ENCODE measurements at places on chromosomes 7 and 10.
A peak's percentile ranks its signal among the peaks of the same experiment; 100 is the strongest.

DNA sequence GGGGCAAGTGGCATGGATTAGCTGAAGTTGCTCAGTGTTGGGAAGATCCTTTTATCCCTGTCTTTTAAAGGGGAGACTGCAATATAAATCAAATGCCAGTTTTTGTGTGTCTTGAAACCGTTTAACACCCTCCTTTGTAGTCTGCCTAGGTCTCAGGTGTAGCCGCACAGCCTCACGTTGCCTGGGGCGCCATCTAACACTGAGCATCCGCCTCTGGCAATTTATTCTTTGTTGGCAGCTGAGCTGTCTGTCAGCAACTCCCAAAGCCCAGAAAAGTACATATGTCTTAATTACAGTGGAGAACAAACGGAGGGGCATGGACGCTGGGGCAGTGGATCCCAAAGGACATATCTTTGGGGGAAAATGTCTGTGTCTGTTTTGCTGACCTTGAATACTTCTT is 254.7 kb downstream of the STK31 start:
- no peak for DNase-seq

DNA sequence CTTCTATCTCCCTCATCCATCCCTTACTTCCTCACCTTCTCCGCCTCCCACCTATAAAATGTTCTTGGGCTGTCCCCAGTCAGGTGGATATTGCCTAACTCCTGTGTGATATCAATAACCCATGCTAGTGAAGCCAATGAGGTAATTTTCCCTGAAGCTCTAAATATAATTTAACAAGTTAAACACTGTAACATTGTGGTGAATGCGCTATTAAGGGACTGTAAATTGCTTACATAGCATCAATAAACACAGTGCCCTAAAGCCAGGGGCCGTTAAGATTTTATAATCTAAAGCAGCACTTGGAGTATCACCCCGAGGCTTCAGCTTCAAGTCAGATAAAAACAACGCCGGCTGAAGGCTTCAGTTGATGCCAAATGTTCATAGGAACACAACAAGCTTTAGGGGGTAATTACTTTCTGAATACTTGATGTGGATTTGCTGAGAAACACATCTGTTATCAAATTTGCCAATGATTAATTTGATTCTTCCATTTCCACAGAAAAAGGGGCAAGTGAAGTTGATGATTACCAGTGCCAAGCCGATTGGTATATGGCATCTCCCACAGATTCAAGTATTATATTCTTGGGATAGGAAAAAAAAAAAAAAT is 138.4 kb downstream of the CREB5 start:
- no peak for DNase-seq

GRCh38 chr7:54109501-54109900 is 432.7 kb upstream of the VSTM2A start:
- no peak for DNase-seq

GRCh38 chr10:5165738-5166137 is 19.2 kb downstream of the AKR1C8 start:
- DNase-seq: peak; percentile 0

DNA sequence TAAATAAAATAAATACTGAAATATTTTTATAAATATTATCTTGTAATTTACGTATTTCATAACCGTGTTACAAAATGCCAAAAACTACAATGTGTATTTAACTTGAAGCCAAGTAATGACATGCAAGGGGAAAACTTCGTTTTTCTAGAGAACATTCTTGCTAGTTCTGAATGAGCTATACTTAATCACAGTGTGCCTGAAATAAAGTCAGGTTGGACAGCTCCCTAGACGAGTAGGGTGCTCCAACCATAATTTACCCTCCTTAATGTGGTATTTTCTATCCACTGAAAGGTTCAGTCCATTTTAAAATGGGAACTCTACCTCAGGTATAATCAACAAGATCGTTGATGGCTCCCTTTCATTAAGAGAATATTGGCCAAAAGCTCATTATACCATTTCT is 194.5 kb upstream of the AHR start:
- no peak for DNase-seq

DNA sequence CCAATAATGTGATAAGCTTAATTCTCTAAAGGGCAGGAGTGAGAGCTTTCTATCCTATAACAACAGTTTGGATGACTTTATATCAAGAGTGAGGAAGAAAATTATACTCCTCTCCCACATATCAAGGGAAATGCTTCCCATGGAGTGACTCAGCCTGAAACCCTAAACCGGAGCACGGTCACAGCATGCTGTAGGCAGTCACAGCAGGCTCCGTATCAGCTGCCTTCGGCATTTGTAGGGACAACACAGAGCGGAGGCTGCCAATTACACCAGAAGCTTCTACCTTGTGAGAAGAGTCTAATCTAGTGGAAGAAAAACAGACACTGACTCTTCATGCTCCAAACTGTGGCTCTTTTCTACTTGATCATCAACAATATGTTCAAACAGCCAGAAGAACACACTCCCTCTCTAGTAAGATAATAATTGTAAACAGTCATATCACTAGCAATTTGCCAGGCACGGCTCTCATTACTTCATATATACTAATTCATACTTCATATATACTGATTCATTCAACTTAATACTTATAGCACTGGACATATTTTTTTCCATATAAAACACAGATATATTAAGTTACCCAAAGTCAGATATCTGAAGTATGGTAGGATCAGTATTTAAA is 65.9 kb downstream of the DGKB start:
- peak; percentile 83 for DNase-seq

- DNase-seq: no peak
These were observed 379.7 kb upstream of the AUTS2 start for GRCh38 chr7:69218576-69218975.

DNA sequence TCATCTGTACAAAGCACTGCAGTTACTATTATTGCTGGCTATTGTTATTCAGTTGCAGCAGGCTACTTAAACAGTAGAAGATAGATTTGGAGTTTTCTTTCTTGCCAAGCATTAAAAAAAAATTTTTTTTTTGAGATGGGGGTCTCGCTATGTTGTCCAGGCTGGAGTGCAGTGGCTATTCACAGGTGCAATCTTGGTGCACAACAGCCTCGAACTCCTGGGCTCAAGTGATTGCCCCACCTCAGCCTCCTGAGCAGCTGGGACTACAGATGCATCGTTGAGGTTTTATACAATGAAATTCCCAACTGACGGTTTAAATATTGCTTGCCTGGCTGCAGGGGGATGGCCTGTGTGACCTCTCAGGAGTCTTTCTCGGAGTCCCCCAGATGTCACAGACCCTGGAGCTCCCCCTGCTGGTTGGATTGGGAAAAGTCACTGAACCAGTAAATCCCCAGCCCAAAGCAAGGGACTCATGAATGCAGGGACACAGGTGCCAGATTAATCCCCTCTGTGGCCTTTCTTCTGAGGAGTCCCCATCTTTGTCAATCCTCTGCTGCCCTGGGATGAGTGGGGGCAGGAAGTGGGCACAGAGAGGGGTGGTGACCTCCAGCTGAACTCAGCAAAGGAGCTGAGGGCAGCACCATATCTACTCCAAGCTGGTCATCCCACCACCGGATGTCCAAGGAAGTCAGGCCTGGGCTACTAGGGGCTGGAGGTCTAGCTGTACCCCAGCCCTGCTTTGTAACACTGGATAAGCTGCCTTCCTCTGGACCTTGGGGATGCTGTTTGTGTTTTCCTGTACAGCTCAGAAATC is 149.6 kb downstream of the C10orf105 start:
- DNase-seq: peak; percentile 24

DNA sequence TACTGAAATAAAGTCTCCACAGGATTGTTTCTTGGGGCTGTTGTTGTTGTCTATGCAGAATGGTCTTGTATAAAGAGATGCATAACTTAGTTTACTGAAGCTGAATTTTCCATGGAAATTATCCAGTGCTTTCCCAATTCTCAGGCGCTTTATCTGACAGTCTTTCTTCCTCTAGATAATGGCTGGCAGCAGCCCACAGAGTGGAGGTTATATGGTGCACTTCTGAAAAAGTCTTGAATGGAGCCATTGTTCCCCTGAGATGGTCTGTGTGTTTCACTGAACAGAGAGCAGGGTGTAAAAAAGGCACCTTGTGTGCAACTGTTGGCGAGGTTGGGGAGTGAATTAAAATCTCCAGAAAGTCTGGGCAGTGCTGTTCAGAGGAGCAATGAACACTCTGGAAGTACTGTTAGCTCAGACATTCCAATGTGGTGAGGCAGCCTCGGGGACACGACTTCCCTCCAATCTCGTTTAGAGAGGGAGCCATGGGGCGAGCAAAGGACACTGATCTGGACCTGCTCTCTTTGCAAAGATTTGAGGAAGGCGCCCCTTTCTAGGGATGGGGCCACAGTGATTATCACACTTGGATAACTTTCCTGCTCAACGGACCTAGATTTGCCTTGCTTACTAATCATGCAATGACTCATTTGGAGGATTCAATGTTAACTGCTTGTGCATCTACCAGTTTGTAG is 2.0 kb upstream of the PLCE1 start:
- peak; percentile 80 for DNase-seq

DNA sequence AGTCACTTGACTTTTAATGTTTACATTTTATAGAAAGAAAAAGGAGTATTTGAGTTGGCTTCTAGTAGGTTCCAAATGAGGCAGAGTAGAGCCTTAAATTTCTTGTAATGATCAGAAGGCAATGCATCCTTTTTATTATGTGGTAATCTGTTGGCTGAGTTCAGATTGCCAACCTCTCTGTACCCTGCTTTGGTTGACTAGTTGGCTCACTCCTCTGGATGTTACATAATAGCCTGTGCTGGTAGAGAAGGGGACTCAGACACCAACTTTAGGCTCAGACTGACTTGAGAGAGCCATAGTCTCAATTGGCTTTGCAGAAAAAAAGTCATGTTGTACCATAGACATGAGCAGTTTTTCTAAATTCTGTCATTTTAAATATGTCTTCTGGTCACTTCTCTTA is 46.8 kb upstream of the GLCCI1 start:
- no peak for DNase-seq

DNA sequence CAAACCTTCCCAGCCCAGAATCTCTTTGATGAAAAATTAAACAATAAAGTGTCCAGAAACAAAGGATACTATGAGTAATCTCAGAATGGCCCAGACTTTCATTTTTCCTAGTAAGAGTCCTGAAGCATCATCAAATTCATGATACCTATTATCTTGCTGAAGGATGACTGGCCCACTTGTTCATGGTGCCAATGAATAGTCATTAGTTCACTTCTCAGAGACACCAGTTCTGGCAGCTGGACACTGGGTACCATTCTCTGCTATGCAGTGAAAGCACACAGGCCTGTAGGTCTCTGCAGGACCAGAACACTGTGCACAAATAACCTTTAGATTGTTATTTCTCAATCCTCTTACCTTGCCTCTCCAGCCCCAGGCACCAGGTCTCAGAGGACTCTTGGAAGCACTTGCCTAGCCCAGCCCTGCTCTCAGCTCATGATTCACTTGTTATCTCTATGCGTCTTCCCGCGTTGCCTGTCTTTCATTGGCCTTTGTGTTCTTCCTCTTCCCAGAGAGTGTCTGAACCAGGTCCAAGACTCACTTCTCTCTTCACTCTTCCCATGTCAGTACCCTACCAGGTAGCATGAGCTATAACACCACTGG is 98.1 kb upstream of the AGBL3 start:
- no peak for DNase-seq

DNA sequence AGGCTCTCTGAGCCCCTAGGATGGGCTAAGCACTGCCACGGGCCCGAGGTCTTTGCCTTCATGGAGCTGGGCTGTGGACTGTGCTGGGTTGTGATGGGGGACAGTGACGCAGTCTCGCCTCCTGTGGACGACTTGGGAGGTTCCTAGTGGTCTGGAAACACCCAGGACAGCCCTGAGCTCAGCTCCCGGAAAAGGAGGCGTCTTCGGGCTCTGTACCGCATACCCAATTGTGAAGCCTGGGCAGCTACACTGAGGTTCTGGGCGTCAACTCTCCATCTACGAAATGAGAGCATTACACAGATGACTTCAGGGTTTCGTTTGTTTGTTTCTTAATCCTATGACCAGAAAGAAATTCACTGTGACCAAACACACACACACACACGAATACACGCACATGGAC is 79.6 kb upstream of the KAT6B start:
- DNase-seq: no peak

DNA sequence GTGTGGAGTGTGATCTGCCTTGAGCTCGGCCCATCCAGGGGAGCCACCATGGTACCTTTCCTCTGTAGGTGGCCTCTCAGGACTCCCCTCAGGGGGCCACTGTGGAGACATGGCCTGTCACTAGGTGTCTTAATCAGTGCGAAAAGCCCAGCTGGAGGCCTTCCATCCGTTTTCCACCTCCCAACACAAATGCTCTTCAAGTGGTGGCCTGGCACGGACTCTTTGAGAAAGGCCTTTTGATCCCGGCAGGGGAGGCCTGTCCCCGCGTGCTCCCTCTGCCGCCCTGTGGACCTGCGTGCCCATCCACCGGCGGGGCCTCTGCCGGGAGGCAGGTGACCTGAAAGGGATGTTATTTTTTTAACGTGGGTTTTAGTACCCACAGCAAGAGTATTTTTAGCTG is 149.5 kb downstream of the RGS10 start:
- no peak for DNase-seq

- DNase-seq: no peak
These were observed 26.5 kb upstream of the TMEM229A start for GRCh38 chr7:124059375-124059774.

GRCh38 chr7:141906285-141906684 is 9.9 kb upstream of the OR9A4 start:
- DNase-seq: no peak

DNA sequence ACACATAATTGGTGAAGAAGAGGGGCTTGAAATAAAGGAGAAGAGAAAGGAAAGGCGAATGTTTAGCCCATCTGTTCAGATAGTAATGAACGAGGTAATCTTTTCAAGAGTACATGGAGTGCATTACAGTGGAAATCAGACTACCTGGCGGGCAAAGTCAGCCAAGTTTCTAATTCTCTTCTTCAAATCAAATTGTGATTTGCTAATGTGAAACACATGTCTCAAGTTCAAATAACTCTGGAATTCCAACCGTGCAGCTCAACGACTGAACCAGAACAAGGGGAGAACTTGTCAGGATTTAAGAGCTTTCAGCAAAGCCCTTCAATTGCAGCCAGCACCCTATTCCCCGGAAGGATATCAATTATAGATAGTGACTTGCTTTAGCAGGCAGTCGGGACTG is 216.9 kb downstream of the GLI3 start:
- no peak for DNase-seq

- no peak for DNase-seq
These were observed 27.5 kb downstream of the CTNNA3 start for GRCh38 chr10:67668448-67668847.

DNA sequence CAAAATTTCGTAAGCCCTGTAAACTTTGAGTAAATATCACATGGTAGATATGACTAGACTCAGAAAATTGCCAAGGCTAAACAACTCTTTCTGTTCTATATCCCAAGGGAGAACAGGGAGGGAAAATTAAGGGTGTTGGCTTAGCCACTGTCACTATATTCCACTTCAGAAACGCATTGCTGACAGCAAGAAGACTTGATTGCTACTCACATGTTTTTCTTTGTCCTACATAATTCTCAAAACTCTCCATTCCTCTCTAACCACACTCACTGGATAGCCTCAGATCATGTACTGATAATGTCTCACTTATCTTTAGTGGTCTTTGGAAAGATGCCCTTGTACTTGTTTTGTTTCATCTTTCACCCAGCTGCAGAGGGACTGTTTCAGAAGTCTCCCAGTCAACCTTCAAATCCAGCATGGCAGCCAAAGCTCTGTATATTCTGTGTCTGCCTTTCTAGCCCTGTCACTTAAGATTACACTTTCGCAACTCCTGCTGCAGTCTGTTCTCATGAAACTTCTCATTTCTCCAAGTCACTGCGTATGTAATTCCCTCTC is 582.4 kb upstream of the FZD8 start:
- peak; percentile 0 for DNase-seq

- DNase-seq: no peak
These were observed 522.6 kb downstream of the DNAJB9 start for GRCh38 chr7:109092268-109092667.

Measured in astrocyte of the spinal cord (primary cell).